Spleen (tissue), 13 donors: ENCODE measurements at places on chromosomes 3 and 15. TPM values are rescaled to one million over a fixed set of nuclear protein-coding genes. Genes with fewer than 3 reads are reported as not detected.

DNA sequence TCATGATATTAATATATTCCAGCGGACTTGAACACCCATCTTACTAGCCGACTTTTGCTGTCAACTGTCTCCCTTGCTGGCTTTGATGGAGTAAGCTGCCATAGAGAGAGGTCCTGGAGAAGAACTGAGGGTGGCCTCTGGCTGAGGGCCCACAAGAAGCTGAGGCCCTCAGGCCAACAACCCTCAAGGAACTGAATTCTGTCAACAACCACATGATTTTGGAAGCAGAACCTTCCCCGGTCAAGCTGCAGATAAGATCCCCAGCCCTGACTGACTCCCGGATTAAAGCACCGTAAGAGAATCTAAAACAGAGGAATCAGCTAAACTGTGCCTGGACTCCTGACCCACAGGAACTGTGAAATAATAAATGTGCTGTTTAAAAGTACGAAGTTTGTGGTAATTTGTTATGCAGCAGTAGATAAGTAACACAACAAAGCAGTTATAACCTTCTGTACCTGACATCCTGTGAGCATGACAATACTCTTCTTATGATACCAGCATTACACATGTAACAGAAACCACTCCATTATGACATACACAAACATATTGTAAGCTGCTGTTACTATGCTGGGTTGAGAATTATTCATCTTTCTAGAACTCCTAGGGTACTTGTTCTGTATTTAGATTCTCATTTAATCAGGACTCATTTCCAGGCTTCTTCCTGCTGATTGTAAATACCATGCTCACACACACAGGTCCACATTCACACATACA, 66.2 kb downstream of the HES1 start:
- H3K4me1 ChIP-seq = peaks cover 33% of the 10 kb centered on the region
- peaks cover 39% of the 10 kb centered on the region for H3K27me3 ChIP-seq
- DNase-seq = no peak
- no peak overlapping the region for H3K4me3 ChIP-seq

DNA sequence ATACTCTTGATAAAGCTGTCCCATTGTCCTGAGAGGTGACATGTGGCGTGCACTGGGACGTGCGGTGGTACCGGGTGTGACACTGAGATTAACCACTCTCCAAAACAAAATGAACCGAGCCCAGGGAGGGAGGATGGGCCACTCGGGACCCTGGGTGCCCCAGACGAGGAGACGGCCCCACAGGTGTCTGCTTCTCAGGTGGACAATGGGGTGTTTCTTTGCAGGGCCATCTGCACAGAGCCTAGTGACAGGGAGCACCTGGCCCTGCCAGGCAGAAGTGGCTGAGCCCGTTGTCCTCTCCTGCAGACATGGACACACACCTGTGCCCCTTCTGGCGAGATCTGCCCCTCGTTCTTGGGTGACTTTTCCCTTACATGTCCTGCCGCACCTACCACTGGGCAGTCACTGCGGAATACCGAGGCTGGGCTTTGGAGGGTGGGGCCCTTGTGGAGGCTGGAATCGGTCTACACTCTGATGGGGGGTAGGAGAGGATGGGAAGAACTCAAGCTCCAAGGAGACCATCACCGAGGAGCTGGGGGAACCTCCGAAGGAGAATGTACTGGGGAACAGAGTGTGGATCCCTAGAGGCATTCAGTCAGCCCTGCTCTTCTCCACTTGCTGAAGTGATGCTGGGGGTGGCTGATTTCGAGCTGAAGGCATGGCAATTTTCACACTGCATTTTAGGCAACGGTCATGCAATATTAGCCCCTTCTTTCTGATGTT, 153.5 kb downstream of the ATP10A start:
- DNase-seq = peak; percentile 53
- H3K27me3 ChIP-seq = no peaks in the 10 kb centered on the region
- no peak overlapping the region for H3K27ac ChIP-seq
- H3K36me3 ChIP-seq = no peaks in the 10 kb centered on the region

DNA sequence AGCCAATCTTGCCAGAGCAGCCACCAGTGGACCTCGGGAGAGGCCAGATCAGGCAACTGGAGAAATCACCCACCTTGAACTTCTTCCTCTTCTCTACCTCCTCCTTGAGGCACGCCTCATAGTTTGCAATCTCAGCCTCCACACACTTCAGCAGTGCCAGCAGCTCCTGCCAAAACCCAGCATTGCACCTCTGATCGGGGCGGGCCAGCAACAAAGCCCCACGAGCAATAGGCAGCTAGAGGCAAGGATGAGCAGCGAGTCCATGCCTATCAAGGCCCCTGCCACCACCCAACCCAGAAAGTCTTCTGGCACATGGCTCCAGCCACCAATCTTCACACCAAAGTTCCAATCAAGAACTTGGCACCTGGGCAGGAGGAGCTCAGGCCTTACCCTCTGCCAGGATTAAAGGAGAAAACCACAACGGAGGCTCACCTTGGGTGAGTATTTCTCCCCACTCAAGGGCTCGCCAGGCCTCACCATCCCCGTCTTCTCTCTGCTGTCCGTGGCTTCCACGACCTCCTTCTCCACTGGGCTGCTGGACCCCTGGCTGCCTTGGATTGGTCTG, 42.1 kb downstream of the SEMA3G start:
- peaks cover 100% of the 10 kb centered on the region for H3K36me3 ChIP-seq
- H3K27ac ChIP-seq = no peak overlapping the region
- H3K4me1 ChIP-seq = peaks cover 17% of the 10 kb centered on the region
- H3K27me3 ChIP-seq = no peaks in the 10 kb centered on the region
- no peak overlapping the region for H3K4me3 ChIP-seq
- peak; percentile 48 for DNase-seq

DNA sequence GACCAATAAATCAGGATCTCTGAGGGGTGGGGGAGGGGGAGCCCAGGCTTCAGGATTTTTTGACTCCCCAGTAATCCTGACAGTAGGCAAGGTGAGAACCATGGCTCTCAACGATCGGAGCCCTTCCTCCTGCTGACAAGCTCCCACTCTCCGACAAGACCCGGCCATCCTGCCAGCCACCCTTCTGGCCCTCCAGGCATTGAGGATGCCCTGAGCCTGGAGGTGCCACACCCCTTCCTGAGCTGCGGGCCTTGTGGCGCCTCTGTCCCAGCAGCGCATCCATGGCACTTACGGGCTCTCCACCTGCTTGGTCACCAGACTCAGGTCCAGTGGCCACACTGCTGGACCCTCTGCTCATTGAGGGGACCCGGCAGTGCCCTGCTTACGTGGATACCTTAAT, 46.0 kb downstream of the MGLL start:
- H3K36me3 ChIP-seq = no peaks in the 10 kb centered on the region
- H3K4me3 ChIP-seq = no peak overlapping the region
- H3K27me3 ChIP-seq = no peaks in the 10 kb centered on the region
- peaks cover 33% of the 10 kb centered on the region for H3K4me1 ChIP-seq

- H3K27me3 ChIP-seq = no peaks in the 10 kb centered on the region
- DNase-seq = no peak
- H3K4me1 ChIP-seq = peaks cover 32% of the 10 kb centered on the region
- H3K36me3 ChIP-seq = no peaks in the 10 kb centered on the region
- H3K4me3 ChIP-seq = peak overlapping the region; percentile 93
These were observed 492 bp upstream of the FAM43A start for GRCh38 chr3:194685065-194685717.

- DNase-seq = peak; percentile 73
- peak overlapping the region; percentile 93 for H3K4me3 ChIP-seq
- peaks cover 42% of the 10 kb centered on the region for H3K4me1 ChIP-seq
- H3K27me3 ChIP-seq = no peaks in the 10 kb centered on the region
These were observed 1.4 kb downstream of the XXYLT1 start for GRCh38 chr3:195269375-195270078.

GRCh38 chr15:80804970-80805495, 25.9 kb downstream of the CEMIP start:
- H3K4me3 ChIP-seq = no peak overlapping the region
- H3K4me1 ChIP-seq = no peaks in the 10 kb centered on the region

DNA sequence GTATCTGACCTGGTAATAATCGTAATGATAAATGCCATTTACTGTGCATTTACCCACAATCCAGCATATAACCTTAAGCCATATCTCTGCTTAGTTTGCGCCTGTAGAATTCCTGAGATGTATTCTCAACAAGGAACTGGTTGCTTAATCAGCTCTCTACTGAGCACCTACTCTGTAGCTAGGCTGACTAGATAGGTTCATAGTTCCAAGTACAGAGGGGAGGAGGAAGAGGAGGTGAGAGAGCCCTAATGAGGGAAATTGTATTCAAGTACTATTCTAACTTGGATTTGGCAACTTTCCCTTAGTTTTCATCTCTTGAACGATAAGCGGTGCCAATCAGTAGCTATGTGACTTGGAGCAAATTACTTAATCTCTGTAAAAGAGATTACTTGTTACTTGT, 5.6 kb upstream of the AKAP13 start:
- no peaks in the 10 kb centered on the region for H3K27me3 ChIP-seq
- DNase-seq = no peak
- H3K4me1 ChIP-seq = peaks cover 12% of the 10 kb centered on the region
- no peak overlapping the region for H3K27ac ChIP-seq
- no peaks in the 10 kb centered on the region for H3K36me3 ChIP-seq

Gene RPP25
- 13.0 TPM for total RNA-seq

Gene P2RY14
- total RNA-seq = 3.9 TPM

Gene GOLGA6D
- not detected for total RNA-seq

Gene WDR49
- 2.0 TPM for total RNA-seq

Gene ISLR
- 13.4 TPM for total RNA-seq
